ENCODE measurements at places on chromosomes 3 and 15.

- H3K27ac ChIP-seq, result no peak overlapping the region
- no peaks in the 10 kb centered on the region for H3K27me3 ChIP-seq
- H3K4me3 ChIP-seq, result no peak overlapping the region
These were observed 31.9 kb downstream of the SLMAP start for GRCh38 chr3:57787867-57788623.

- H3K4me3 ChIP-seq, result no peak overlapping the region
- DNase-seq, result no peak
- no peaks in the 10 kb centered on the region for H3K27me3 ChIP-seq
- H3K36me3 ChIP-seq, result no peaks in the 10 kb centered on the region
These were observed 652.6 kb downstream of the FHIT start for GRCh38 chr3:60598671-60599070.

GRCh38 chr15:77507911-77508310 lies 87.2 kb downstream of the HMG20A start:
- no peaks in the 10 kb centered on the region for H3K36me3 ChIP-seq
- peaks cover 10% of the 10 kb centered on the region for H3K4me1 ChIP-seq
- no peak overlapping the region for H3K4me3 ChIP-seq
- DNase-seq, result no peak
- H3K27me3 ChIP-seq, result no peaks in the 10 kb centered on the region

DNA sequence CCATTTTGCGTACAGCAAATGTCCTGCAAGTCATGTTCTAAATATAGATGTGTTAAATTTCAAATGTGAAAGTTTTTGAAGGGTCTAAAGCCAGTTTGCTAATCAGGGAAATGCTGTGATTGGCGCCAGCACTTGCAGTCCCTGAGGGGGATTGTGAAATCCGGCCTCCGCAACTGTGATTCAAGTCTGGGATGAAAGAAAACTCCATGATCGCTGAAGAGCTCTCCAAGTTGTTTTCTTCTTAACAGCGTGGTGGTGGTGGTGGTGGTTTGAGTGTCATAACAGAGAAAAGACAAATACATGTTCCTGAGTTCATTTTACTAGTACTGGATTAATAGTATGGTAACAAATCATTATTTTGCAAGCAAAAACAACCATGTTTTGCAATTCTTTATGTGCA lies 51.8 kb downstream of the MITF start:
- no peaks in the 10 kb centered on the region for H3K27me3 ChIP-seq
- no peak for DNase-seq
- no peaks in the 10 kb centered on the region for H3K4me1 ChIP-seq
- H3K4me3 ChIP-seq, result no peak overlapping the region

GRCh38 chr3:58731673-58732072 lies 65.1 kb upstream of the FAM3D start:
- DNase-seq, result no peak
- no peak overlapping the region for H3K27ac ChIP-seq
- peaks cover 3% of the 10 kb centered on the region for H3K27me3 ChIP-seq
- no peaks in the 10 kb centered on the region for H3K36me3 ChIP-seq
- no peaks in the 10 kb centered on the region for H3K4me1 ChIP-seq

- peak; percentile 77 for DNase-seq
- no peak overlapping the region for H3K4me3 ChIP-seq
- H3K27me3 ChIP-seq, result no peaks in the 10 kb centered on the region
- no peak overlapping the region for H3K27ac ChIP-seq
- no peaks in the 10 kb centered on the region for H3K36me3 ChIP-seq
- peaks cover 3% of the 10 kb centered on the region for H3K4me1 ChIP-seq
These were observed 69.7 kb downstream of the GAP43 start for GRCh38 chr3:115692887-115693524.

DNA sequence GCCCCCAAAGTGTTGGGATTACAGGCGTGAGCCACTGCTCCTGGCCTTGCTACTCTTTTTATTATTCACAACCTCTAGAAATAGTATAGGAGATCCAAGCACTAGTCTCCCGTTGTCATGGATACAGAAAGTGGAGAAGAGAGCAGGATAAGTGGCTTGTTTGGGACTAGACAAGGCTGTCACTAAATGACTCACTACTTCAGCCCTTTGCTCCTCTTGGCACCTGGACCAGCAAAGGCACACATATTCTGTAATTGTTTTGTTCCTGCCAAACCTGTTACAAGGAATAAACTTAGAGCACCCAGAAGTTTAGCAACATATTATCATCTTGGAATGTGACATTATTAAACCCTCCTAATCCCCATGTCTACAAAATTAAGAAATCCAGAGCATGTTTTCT lies 427.2 kb upstream of the THBS1 start:
- H3K27ac ChIP-seq, result no peak overlapping the region
- no peak overlapping the region for H3K4me3 ChIP-seq
- peaks cover 43% of the 10 kb centered on the region for H3K27me3 ChIP-seq
- H3K4me1 ChIP-seq, result no peaks in the 10 kb centered on the region

DNA sequence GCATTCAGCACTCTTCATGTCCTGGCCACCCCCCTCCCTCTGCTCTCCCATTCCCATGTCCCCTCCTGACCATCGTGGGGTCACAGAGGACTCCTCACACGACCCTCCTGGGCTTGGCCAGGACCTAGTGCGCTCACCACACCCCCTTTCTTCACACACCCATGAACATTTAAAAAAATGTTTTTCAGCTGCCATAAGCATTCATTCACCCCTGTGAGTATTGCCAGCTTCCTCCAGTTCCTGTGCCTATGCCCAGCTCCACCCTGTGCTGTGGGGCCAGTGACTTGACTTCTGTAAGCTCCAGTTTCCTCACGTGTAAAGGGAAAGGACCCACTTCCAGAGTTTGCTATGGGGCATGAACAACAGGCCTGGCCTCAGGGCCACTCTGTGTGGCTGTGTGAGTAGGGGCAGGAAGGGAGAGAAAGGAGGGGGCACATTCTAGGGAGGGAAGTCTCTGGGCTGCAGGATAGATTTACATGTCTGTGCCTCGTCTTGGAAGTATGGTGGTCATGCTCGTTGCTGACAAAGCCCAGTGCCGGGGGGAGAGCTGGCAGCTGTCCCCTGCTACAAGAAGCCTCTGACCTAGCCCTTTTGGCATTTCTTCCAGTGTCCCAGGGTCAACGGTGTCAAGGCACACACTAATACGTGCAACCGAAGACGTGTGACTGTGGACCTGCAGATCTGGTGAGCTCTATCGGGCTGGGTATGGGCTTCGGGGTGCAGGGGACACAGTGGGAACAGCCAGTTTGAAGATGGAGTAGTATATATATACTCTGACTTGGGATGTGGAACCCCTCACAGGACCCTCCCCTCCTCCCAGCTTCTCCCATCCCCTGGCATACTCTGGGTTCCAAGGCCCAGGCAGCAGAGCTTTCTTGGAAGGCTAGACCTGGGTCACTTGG lies 22.8 kb downstream of the ESYT3 start:
- peaks cover 10% of the 10 kb centered on the region for H3K4me1 ChIP-seq
- no peaks in the 10 kb centered on the region for H3K36me3 ChIP-seq
- no peak overlapping the region for H3K4me3 ChIP-seq
- no peaks in the 10 kb centered on the region for H3K27me3 ChIP-seq

DNA sequence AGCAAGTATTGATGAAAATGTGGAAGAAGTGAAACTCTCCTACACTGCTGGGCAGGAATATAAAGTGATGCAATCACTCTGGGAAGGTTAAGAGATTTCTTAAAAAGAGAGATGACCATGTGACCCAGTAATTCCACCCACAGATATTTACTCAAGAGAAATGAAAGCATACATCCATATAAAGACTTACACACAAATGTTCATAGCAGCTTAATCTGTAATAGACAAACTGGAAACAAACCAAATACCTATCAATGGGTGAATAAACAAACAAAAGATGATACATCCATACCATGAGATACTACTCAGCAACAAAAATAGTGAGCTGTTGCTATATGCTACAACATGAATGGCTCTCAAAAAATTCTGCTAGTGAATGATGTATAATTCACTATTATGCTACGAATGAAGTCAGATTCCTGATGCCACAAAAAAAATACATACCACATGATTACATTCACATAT lies 463.3 kb downstream of the MAGI1 start:
- no peak overlapping the region for H3K27ac ChIP-seq
- no peak overlapping the region for H3K4me3 ChIP-seq

GRCh38 chr15:27410996-27411605 lies 440.1 kb downstream of the GABRG3 start:
- no peaks in the 10 kb centered on the region for H3K36me3 ChIP-seq
- H3K27ac ChIP-seq, result no peak overlapping the region
- DNase-seq, result no peak
- no peaks in the 10 kb centered on the region for H3K27me3 ChIP-seq
- no peaks in the 10 kb centered on the region for H3K4me1 ChIP-seq

GRCh38 chr15:69161079-69161877 lies 843 bp downstream of the GLCE start:
- DNase-seq, result peak; percentile 42
- H3K4me1 ChIP-seq, result peaks cover 13% of the 10 kb centered on the region
- peak overlapping the region; percentile 77 for H3K4me3 ChIP-seq
- H3K36me3 ChIP-seq, result no peaks in the 10 kb centered on the region
- H3K27ac ChIP-seq, result peak overlapping the region; percentile 54

- no peaks in the 10 kb centered on the region for H3K27me3 ChIP-seq
- DNase-seq, result no peak
- peaks cover 12% of the 10 kb centered on the region for H3K4me1 ChIP-seq
- no peak overlapping the region for H3K4me3 ChIP-seq
- H3K27ac ChIP-seq, result no peak overlapping the region
These were observed 37.3 kb upstream of the BFSP2 start for GRCh38 chr3:133362539-133362938.

DNA sequence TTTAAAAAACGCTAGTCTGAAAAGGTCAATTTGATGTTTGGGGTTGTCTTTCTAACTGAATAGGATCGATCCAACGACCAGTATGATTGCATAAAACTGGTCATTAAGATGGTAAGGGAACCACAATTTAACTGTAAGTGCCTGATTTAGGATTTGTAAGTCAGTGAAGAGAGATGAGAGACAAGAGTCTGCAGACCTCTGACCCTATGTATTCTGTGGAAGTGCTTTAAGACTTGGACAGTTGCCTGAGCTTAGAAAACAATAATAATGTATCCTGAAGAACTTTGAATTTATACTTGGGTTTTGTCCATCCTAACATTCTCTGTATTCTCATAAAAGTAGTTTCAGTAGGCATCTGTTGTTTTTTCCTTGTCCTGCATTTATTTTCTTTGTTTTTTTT lies 221.4 kb upstream of the SUCLG2 start:
- DNase-seq, result no peak
- H3K27me3 ChIP-seq, result peaks cover 3% of the 10 kb centered on the region
- H3K36me3 ChIP-seq, result no peaks in the 10 kb centered on the region

GRCh38 chr3:196016059-196016458 lies 65.8 kb downstream of the TFRC start:
- no peak overlapping the region for H3K4me3 ChIP-seq
- peaks cover 28% of the 10 kb centered on the region for H3K27me3 ChIP-seq
- H3K4me1 ChIP-seq, result peaks cover 4% of the 10 kb centered on the region
- no peak for DNase-seq
- peaks cover 6% of the 10 kb centered on the region for H3K36me3 ChIP-seq

DNA sequence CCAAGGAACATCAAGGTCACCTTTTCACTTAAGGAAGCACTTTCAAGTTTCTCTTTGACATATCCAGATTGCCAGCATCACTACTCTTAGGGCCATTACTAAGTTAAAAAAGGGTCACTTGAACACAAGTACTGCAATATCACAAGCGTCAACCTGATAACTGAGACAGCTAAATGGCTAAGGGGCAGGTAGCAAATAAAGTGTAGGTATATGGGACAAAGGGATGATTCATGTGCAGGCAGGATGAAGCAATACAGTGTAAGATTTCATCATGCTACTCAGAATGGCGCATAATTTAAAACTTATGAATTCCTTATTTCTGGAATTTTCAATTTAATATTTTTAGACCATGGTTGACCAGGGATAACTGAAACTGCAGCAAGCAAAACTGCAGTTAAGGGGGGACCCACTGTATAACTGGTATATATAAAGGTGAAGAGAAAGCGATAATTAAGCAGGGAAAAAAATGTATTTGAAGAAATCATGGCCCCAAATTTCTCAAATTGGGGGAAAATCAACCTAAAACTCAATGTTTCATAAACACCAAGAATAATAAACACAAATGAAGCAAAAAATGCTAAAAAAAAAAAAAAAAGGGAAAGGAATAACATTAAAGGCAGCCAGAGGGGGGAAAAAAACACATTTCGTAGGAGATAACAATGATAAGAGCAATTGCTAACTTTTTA lies 13.1 kb downstream of the CCR1 start:
- H3K4me3 ChIP-seq, result no peak overlapping the region
- no peak overlapping the region for H3K27ac ChIP-seq
- peaks cover 11% of the 10 kb centered on the region for H3K27me3 ChIP-seq
- H3K36me3 ChIP-seq, result peaks cover 51% of the 10 kb centered on the region
- no peak for DNase-seq

DNA sequence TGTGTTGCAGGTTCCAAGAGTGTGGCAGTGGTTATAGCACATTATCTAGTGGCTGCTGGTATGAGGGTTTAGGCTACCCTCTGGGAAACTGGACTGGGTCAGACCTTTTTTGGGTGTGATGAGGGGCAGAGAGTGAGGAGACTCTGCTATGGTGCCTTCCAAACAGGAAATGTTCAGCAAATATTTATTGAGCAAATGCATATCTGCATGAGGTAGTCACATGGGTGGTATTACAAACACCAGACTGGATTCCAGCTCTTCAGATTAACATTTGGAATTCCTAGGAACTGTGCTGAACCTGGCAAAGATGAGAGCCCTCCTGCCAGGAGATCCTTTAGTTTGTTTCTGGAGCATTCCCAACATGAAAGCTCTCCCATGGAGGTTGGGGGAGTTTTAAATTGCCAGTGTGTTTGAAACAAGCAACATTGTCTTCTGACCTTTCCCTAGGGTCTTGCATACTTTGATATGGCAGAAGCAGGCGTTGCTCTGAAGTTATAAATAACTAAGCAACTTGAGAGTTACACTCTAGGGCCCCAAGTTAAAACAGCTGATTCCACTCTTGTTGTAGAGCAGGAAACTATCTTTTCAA lies 341.2 kb upstream of the C2CD4B start:
- H3K27me3 ChIP-seq, result no peaks in the 10 kb centered on the region
- DNase-seq, result no peak
- no peak overlapping the region for H3K27ac ChIP-seq
- H3K4me3 ChIP-seq, result no peak overlapping the region
- H3K4me1 ChIP-seq, result no peaks in the 10 kb centered on the region

DNA sequence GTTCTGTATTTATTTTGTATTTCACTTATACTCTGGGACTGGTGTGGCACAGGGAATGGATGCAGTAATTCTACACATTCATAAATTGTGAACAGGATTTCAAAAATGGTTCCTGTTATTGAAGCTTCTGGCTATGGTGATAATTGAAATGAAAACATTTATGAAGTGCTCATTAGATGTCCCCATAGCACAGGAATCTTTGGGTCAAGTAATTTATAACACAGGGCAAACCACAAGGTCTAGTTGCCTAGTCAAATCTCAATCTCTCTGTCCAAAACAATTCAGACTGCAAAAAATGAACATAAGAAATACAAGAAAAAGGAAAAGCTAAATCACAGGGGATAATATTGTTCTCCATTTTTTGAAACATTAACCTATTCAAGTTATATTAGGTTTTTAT lies 117.5 kb upstream of the PTPRG start:
- H3K36me3 ChIP-seq, result no peaks in the 10 kb centered on the region
- H3K27me3 ChIP-seq, result no peaks in the 10 kb centered on the region
- H3K4me3 ChIP-seq, result no peak overlapping the region
- H3K27ac ChIP-seq, result no peak overlapping the region
- no peak for DNase-seq
- no peaks in the 10 kb centered on the region for H3K4me1 ChIP-seq

- no peak overlapping the region for H3K4me3 ChIP-seq
- H3K36me3 ChIP-seq, result peaks cover 5% of the 10 kb centered on the region
- H3K27me3 ChIP-seq, result no peaks in the 10 kb centered on the region
- DNase-seq, result no peak
- H3K27ac ChIP-seq, result peak overlapping the region; percentile 39
These were observed 51.1 kb upstream of the CHD2 start for GRCh38 chr15:92848852-92849598.
